ENCODE measurements at places on chromosomes 7 and 10.

DNA sequence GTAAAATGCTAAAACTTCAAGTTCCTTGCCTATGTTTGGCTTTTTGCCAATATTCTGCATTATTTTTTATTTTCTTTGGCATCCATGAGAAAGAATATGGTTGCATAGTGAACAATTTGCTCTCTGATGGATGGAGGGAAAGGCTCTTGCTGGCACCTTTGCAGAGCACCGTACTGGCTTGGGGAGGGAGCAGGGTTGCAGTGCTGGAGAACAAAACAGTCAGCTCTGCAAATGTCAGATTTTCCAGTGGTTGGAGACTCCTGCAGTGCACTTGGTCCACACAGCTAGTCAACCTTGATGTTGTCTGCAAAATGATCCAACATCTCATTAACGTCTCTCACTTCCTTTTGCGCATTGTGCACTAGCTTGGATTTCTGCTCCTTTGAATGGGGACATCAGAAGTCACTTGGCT lies 100.8 kb downstream of the ANLN start:
- DNase-seq = no peak

DNA sequence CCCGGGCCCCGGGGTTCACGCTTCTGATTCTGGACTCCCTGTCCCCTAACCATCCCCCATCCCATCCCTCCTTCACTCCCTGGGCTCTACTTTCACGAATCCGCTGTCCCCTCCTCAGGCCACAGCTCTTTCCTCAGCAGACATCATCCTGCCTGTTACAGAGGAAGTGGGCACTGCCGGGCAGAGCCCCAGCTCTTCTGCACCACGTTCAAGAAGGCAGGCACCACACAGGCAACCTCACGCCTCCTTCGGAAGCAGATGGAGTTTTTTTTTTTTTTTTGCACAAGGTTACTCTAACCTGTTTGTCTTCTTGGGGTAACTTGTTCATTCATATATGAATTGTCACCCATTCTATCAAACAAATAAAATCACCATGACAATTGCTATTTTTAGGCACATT lies 17.9 kb upstream of the ZNF32 start:
- DNase-seq = no peak

DNA sequence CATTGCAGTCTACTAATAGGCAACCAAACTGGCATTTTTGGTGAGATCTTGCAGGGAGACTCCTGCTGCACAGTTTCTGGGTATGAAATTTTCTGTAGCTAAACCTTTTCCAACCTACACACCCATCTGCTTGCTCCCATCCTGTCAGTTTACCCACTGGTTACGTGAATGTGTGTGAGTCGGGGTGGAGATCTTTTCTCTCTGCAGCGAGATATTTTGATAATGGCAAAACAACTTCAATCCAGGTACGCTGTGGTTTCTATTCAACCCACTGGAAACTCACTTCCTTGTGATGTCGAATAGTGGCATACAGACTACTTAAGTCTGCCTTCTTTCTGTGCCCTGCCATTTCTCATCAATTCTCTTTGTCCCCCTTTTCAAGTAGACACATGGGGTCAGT lies 4.5 kb downstream of the PLEKHA1 start:
- no peak for DNase-seq

DNA sequence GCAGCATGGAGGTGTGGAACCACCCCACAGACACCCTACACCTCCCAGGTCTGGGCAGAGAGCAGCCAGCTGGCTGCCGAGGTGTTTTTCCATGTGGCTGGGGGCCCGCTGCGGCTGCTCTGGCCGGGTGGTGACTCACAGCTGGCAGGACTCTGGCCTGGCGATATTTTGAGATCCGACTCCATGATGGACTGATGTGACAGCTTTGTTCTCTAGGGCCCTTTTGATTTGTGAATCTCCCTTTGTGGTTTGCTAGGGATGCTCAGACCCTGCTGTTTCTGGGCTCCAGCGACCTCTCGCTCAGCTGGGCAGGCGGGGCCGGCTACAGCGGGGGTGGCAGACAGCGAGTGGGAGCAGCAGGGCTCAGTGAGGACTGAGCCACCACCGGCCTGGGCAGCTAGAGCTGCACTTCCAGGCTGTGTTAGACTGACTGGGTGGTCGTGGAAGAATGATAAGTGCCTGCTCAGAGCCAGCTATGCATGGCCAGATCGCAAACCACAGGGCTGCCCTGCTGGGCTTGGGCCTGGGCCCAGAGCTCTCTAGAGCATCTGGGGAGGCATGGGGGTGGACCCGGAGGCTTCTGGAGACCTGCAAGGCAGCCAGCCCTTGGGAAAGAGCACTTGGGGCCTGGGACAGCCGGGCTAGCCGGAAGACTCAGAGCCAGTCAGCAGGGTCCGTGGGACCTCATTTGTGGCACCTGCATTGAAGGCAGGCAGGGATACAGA lies 46.2 kb upstream of the GDF10 start:
- DNase-seq = no peak

- no peak for DNase-seq
Measured at GRCh38 chr7:12508554-12508953, 62.0 kb upstream of the SCIN start.

DNA sequence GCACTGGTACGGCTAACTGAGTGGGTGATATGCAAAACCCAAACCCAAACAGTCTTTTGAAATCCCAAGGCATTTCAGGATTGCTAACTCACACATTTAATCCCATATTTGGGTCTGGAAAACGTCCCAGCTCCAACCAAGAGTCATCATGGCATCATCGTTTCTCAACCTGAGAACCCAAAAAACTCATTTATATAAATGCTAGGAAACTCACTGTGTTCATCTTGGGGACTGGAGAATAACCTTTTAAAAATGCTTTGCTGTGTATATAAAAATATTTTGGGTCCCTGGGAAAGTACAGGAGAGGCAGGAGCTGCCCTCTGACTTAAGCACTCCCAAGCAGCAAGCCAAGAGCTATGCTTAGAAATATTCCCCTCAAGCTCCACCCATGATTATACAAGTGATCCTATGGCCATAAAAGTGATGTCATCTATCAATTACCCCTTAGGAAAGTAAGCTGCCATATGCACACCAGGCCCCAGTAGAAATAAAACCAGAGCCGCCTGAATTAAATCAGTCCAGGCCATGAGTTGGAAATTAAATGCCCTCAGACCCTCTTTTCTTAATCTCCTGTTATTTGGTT lies 352.1 kb downstream of the FRMD4A start:
- DNase-seq = no peak

GRCh38 chr7:156162451-156162850 lies 350.2 kb upstream of the SHH start:
- no peak for DNase-seq

- DNase-seq = no peak
Measured at GRCh38 chr10:105643660-105644059, 1002.6 kb downstream of the SORCS3 start.

GRCh38 chr10:74018241-74018640 lies 20.3 kb downstream of the VCL start:
- DNase-seq = no peak

GRCh38 chr10:72353965-72354355 lies 759 bp downstream of the DNAJB12 start:
- DNase-seq = no peak

- no peak for DNase-seq
Measured at GRCh38 chr10:62480196-62480595, 106.0 kb downstream of the ZNF365 start.

- DNase-seq = no peak
Measured at GRCh38 chr10:131725581-131726069, 175.2 kb upstream of the PPP2R2D start.

DNA sequence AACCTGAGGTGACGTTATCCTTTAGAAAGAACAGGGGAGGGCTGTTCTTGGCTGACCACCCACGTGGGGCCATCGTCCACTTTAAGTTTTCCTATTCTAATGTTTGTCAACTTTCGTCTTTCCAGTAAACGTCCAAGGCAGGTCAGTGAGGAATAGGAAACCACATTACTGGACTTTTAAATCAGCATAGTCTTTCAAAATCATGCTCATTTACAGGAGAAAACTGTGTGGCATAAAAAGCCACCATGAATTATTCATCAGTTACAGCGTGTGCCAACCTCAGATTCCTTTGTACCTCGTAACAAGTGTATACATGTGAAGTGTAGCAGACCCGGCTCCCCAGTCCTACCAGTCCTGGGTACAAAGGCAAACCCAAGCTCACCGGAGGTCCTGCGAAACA lies 25.1 kb upstream of the ABLIM1 start:
- DNase-seq = no peak

GRCh38 chr7:84914598-84914997 lies 272.3 kb downstream of the SEMA3D start:
- no peak for DNase-seq
